Right ventricle myocardium superior (tissue), 1 donor: ENCODE measurements at places on chromosomes 2 and 18.

- peak; percentile 47 for DNase-seq
Observed at GRCh38 chr2:191676790-191677645, 918 bp upstream of the NABP1 start.

GRCh38 chr2:177242121-177242987 lies 22.2 kb downstream of the NFE2L2 start:
- DNase-seq: no peak

DNA sequence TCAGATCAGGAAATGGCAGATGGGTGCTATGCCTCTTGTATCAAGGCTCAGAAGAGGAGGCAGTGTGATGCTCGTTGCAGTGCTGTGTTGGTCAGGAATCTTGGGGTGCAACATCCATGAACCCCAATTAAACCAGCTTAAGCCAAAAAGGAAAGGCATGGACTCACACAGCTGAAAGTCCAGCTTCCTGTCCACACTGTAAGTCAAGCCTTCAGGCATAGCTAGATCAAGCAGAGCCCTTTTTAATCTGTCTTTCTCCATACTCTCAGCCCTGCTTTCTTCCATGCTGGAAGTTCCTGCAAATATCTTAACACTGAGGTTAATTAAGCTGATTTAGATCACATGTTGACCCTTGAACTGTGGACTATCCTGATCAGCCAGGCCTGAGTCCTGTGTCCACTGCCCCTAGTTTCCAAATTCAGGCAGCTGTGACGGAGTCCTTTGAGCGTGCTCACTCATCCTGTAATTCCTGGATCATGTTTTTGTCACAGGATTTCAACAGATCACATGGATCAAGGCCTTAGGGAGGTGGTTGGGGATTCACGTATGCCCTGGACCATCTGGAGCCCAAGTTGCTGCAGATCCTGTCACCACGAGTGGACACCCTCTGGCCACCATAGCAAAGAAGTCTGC lies 4.5 kb upstream of the C2orf74 start:
- DNase-seq: no peak

DNA sequence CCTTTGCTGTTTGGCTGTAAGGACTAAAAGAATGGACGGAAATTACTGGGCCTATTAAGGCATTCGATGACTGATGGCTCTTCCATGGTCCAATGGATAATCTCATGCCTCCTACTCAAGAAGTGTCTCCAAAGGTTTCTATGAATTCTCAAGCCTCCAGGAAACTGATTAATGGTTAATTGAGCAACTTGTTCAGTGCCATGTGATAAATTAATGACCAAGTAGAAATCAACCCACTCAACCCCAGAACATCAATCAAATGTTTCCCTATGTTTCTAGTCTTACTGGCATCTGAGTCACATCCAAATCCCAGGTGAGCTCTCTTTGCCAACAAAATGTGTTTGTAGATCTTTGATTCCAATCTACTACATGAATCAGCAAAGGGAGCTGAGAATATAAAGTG lies 103.6 kb downstream of the NXPH2 start:
- DNase-seq: no peak

DNA sequence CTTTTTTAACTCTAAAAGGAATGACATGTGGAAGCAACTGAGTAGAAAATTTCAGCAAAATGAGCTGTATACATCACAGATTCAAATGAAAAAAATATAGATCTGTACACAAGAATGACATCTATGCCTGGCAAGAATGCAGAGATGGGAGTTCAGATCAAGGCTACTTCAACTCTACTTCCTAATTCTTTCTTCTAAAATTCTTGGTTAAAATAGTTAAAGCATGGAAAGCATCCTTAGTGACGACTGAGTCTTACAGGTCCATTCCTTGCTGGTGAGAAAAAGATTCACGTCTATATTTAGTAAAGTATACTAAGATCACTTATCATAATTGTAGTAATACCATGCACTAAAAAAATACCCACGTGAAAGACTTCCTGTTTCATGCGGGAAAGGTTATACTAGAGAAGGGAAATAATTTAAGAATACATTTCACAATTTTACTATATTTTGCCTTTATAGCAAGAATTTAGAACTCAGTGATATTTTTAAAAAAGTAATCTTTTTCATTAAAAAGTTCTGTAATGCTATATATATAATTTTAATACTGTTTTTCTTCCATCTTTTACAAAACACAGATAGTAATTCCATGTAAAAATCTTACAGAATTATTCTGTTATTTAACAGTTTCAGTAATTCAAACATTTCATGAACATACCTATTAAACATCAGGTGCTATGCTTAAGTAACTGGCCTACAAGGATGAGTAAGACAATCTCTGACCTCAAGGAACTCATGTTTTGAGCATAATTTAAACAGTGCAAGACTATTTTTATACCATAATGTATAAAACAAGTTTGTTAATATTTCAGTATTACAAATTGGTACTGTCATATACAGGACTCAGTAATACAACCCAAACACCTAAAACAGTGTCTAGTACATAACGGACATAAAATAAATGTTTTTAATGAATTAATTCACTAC lies 159.6 kb downstream of the BAZ2B start:
- DNase-seq: no peak

- DNase-seq: no peak
Observed at GRCh38 chr18:79538635-79539034, 141.0 kb upstream of the CTDP1 start.
